Activated naive CD8-positive, alpha-beta T cell treated with anti-CD3 and anti-CD28 coated beads for 36 hours (primary cell): ENCODE measurements at places on chromosomes 7 and 10.

DNA sequence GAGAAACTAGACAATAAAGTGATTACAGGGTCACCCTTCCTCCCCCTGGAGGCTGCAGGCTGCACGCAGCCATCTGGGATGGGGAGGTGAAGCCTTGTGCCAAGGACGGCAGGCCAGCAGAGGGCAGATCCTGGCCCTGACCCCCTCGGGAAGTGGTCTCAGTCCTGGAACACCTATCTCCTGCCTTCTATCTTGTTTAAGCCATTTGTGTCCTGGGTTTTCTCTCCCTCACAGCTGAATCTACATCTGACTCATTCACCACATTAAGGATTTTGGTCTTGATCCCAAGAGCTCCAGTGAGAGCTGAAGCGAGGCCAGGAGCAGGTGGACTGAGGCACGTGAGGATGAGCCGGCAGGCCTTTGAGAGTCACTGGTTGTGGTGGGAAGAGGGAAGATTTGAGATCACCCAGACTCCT lies 16.4 kb upstream of the PARP12 start:
- no peak for DNase-seq

DNA sequence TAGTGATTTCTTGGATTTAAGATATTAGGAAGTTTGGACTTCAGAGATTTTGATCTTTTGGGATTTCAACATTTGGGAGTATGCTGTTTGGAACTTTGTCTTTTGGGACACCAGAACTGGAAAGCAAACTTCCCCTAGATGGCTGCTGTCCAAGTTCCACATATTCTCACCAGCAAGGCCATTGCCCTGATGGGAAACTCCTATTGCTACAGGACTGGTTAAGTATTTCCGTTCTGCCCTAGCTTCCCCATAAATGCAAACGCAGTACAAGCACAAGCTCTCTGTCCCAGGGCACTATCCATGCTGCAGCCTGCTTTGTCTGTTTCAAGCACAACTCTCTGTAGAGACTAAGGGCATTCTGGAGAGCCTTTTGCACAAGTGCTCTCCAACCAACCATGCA lies 79.3 kb upstream of the SLC25A13 start:
- DNase-seq = no peak

- DNase-seq = no peak
Observed at GRCh38 chr10:22365233-22365632, 19.9 kb downstream of the SPAG6 start.

GRCh38 chr7:101102026-101102425 lies 16.7 kb downstream of the TRIM56 start:
- no peak for DNase-seq

DNA sequence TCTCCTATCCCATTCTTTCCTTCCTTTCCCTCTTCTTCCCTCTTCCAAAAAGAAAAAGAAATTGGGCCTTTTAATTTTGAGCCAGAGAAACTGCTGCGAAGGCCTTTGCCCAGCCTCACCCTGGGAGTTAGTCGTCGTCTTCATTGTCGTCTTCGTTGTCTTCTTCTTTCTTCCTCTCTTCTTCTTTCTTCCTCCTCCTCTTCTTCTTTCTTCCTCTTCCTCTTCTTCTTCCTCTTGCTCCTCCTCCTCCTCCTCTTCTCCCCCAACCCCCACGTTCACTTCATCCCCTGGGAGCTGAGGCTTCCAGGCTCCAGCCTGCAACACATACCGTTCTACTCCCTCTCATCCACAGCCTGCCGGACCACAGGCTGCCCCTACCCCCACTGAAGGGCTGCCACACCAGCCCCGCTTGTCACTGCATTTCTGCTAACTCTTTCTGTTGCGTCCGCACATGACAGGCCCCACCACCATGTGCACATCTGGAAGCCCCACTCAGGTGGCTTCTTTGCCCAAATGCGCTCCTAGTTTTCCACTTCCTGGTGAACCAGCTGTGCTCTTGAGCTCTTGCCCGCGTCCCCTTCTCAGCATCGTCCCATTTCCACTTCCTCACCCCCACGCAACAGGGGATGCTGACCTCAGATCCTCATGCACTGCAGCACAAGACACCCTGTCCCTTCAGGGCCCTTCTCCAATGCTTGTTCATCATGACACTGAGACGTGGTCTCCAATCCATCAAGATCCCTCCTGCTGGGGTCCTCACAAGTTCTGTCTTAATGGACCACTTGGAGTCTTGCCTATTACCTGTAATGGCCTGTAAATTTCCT lies 94.9 kb upstream of the SH2B2 start:
- DNase-seq = no peak

DNA sequence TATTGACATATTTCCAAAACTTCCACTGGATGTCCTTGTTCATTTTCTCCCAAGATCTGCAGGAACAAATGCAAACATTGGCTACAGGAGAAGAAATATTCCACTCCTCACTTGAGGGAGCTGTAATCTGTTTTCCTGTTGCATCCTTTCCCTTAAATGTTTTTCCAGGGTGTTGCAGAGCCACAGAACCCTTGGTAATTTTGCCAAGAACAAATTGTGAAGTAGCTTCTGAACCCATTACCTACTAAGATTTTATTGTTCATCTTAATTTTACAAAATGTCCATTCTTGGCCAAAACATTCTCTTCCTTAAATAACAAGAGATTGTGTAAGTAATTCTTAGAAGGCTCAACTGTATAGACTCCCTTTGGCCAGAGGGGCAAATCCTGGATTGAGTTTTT lies 177.0 kb downstream of the GNAT3 start:
- DNase-seq = no peak

- DNase-seq = no peak
Observed at GRCh38 chr10:34078745-34079470, 736.2 kb downstream of the PARD3 start.

GRCh38 chr10:63114031-63114814 lies 18.9 kb upstream of the NRBF2 start:
- no peak for DNase-seq

DNA sequence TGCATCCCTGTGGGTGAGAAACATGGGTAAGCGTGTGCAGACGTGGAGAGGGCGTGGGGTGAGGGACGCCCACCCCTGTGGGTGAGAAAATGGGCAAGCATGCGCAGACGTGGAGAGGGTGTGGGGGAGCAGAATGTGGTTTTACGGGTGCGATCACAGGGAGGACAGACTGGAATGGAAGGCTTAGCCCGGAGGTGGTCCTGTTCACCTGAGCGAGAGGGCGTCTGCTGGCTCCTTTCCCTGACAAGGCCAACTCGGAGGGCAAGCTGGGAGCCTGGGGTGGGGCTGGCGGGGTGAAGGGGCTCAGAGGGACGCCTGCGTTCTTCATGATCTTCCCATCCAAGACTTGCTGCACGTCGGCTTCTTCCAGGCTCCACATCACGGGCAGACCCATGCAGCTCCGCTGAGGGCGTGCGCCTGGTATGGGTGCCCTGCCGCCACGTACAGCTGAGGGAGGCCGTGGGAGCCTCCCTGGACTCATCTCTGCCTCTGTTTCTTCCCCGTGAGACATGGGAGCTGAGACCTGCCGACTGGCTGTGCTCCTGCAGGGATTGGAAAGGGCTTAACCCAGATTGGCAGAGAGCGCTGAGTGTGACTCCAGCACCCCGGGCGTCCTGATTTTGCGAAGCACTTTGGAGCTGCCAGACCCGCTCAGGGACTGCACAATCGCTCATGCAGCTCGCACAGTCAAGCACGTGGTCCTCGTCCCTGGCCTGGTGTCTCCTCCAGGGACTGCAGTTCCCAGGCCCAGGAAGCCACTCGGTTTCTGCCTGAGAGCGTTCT lies 74.3 kb upstream of the SHH start:
- no peak for DNase-seq

DNA sequence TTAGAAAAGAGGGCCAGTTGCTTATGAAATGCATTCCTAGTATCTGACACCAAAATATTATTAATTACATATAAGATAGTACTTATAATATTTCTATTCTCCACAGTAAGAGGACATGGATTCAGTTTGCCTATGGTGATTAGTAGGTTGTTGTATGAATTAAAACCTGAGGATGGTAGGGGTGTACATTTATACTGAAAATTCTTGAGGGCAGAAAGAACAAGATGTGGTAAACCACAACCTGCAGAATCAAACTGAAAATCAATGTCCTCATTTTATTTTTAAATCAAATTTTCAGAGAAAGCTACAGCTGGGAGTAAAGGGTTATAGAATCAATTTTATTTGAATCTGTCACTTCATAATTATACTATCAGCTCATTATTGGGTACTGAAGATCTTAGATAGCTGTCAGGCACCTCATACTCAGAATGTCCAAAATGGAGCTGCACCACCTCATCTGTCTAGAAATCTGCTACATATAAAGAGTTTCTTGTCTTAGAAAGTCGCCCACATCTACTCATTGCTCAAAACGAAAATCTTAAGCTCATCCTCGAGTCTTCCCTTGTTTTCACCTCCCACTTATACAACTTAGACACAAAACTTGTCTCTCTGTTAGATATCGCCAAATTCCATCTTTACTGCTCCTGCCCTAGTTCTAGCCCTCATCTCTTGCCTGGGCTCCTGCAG lies 65.4 kb downstream of the MYO3A start:
- DNase-seq = no peak

GRCh38 chr7:129368389-129368986 lies 65.7 kb upstream of the STRIP2 start:
- DNase-seq = no peak

GRCh38 chr10:77494327-77494726 lies 143.3 kb downstream of the KCNMA1 start:
- no peak for DNase-seq

GRCh38 chr7:18762189-18762588 lies 266.6 kb downstream of the HDAC9 start:
- no peak for DNase-seq

DNA sequence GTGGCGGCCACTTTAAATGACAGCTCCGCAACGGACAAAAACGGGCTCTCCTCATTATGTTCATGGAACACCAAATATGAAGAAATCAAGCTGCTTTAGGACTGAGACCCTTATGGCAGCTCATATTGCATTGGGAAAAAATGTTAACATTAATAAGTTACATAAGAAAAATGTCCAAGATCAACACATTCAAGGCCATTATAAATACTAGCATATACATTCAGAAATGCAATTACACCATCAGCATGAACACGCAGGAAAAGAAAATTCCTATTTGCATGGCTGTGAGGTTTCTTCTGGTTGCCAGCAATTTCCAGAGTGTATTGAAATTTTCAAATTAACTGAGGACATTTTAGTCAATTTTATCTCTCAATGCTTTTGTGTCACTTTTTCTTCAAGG lies 374.1 kb upstream of the NRP1 start:
- DNase-seq = no peak

- no peak for DNase-seq
Observed at GRCh38 chr7:98396768-98397167, 4.1 kb downstream of the BAIAP2L1 start.

GRCh38 chr7:30968294-30968693 lies 4.5 kb downstream of the GHRHR start:
- no peak for DNase-seq

- no peak for DNase-seq
Observed at GRCh38 chr10:103727546-103727963, 127.8 kb downstream of the SH3PXD2A start.

- DNase-seq = no peak
Observed at GRCh38 chr7:41125343-41125742, 577.5 kb downstream of the INHBA start.

DNA sequence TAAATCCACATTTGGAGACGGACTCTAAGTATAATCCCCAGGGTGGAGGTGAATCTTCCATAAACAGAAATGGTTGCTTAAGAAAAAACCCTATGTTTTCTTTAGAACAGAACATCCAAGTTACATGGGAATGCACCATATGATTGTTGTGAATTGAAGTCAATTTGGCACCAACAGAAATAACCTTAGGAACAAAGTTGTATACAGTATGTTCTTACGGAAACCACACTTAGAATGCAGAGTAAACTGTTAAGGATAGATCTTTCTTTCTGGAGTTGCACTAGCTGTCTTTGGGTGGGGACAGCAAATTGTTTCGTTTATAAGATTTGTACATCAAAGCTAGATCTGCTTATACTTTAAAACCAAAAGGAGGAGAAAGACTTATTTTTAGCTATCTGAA lies 316.4 kb downstream of the PTEN start:
- no peak for DNase-seq

DNA sequence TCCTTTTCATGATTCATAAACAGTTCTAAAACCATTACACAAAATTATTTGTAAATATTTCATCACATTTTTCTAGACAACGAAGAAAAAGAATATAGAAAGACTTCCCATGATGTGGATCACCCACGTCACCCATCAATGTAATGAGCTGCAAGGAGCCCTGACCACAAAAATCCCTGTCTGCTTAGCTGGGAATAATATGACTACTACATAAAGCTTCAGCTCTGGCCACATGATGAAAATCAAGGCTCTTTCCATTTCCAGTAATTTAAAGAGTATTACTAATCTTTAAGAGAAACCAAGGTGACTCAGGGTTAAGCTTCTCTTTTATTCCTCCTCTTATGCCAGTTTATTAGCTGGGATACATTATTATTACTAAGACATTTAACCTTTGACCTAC lies 180.8 kb upstream of the CACNA2D1 start:
- DNase-seq = no peak

GRCh38 chr7:93569189-93569588 lies 5.3 kb downstream of the CALCR start:
- DNase-seq = no peak

- peak; percentile 69 for DNase-seq
Observed at GRCh38 chr10:69065406-69066361, 22.2 kb upstream of the SRGN start.

DNA sequence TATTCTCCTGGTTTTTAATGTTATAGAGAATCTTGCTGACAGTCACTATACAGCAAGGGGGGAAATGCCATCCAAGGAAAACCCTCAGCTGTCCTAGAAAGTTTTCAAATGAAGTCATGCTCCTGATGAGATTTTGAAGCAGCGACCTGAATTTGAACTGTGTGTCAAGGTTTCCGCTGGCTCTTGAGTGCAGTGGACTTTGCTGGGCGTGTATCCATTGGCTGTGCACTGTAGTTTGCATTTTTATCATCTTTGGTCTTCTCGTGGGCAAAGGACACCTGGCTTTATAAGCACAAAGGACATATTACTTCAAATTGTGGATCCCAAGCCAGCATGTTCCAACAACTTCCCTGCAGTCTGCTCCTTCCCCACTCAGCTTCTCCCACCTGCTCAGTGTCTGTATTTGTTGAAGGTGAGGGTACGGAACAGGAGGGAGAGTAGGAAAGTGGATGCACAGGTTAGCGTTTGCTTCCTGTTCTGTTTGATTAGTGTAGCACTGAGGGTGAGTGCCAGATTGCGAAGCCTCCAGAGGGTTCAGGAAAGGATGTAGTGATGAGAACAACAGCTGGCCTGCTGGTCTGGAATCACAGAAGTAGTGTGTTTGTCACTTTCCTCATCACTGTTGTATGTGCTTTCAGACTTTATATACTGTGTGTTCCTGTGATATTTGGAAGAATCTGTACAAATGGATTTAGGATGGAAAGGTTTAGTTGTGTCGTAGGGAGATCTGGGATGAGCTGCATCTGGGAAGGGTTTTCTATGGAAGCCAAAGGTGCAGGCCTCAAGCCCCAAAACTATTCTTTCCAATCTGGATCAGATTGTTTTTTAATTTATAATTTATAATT lies 204.8 kb downstream of the BMPER start:
- DNase-seq = no peak

- no peak for DNase-seq
Observed at GRCh38 chr7:103805346-103805745, 184.1 kb downstream of the RELN start.

GRCh38 chr7:51973939-51974338 lies 657.3 kb upstream of the COBL start:
- DNase-seq = no peak
